ENCODE measurements at places on chromosomes 11 and 22.

DNA sequence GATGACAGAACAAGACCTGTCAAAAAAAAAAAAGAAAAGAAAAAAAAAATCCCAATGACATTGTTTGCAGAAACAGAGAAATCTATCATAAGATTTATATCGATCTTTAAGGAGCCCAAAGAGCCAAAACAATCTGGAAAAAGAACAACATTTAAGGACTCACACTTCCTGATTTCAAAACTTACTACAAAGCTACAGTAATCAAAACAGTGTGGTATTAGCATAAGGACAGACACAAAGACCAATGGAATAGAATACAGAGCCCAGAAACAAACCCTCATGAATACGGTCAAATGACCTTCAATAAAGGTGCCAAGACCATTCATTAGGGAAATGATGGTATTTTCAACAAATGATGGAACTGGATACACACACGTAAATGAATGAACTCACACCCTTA, 12.2 kb downstream of the ARVCF start:
- no peak for DNase-seq

DNA sequence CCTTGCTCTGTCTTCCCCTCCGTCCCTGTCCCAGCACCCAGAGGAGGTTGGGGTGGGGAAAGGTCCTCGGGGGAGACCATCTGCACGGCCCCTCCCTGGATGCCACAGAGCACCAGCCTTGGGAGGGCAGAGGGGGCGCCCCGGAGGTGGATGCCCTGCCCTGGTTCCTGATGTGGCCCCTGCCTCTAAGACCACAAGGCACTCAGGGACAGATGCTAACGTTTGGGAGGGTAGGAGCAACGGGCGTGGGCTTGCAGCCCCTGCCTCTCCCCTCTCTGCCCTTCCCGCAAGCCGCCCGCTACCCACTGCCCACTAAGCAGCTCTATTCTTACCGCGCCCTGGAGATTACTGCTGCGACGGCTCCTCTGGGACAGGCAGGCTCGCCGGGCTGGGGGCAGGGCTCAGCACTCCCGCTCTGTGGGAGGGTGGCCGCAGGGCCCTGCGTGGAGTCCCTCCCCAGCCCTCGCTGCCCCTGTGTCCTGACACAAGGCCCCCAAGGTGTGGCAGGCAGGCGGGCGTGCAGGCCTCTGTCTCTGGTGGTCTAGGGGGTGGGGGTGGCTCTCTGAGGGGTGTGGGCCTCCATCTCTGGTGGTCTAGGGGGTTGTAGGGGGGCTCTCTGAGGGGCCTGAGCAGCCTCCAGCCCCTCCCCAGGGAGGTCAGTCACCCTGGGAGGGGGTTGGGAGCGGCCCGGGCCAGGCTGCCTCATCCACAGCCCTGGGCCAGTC, 14.9 kb downstream of the BRSK2 start:
- DNase-seq, result no peak

GRCh38 chr11:31236143-31236542, 133.4 kb downstream of the DCDC1 start:
- DNase-seq, result peak; percentile 8

DNA sequence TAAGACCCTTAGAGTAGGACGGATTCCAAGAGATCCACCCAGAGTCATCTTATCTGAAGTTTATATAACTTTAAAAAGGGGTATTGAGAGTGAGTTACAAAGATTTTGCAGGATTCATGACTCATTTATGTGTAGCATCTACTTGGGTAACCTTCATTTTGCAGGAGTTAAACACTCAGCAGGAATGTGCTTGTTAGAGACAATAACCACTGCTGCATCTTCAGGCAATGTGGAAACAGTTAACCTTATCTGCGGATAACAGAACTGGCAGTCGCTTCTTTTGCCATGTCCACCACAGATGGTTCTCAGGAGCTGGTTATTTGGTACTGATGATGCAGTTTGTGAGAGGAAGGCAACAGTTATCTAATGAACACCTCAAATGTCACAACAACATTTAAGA, 417.9 kb upstream of the DDI1 start:
- no peak for DNase-seq

DNA sequence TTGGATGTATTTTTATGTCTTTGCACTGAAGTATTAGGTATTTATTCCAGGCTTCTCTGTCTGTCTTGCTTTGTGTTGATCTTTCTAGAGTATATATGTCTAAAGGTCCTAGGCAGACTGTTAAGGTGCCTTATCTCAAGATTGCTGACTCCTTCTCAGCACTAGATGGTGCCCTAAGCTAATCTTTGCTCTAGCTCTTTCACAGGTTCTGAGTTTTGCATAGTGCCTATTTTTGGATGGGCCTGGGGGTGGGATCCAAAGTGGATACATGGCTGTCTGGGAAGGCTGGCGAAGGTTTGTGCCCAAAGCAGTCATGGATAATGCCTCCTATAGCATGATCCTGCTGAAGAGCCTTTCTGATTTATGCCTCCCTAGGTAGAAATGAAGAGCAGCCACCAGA, 154.9 kb downstream of the TRPC6 start:
- peak; percentile 29 for DNase-seq

DNA sequence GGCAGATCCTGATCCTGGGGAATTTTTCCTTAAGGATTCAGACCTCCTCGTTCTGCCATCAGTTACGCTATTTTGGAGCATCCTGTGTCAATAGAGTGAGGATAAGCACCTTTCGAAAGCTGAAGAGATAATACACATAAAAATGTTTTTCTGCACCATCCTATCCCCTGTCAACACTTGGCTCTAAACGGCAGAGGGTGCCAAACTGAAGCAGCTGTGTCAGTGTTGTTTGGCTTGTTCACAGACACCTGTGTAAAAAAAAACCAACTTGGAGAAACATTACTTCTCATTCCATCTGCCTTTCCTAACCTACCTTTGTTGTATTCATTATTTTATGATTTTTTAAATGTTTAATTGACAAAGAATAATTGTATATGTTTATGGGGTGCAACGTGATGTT, 417.0 kb upstream of the DDI1 start:
- no peak for DNase-seq

DNA sequence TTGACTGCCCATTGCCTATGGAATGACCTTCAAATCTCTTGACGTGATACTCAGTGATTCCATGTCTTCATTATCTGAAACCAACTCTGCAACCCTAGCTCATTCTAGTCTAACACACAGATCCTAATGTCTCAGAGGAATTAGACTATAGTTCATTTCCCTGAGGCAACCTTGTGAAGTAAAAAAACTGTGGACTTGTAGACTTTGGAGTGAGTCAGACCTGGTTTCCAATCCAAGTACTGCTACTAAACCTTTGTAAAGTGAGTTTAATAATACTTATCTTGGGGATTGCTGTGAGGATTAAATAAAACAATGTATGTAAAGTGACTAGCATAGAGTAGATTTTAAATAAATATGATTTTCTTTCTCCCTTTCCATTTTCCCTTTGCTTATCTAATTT, 226.1 kb downstream of the BLID start:
- DNase-seq, result no peak

- no peak for DNase-seq
These were observed 24.4 kb upstream of the SMIM35 start for GRCh38 chr11:118111019-118111743.

- DNase-seq, result no peak
These were observed 67.2 kb downstream of the CECR2 start for GRCh38 chr22:17436382-17436980.

GRCh38 chr11:128581561-128582272, 5.6 kb downstream of the ETS1 start:
- DNase-seq, result no peak

GRCh38 chr11:65440831-65441499, 18.4 kb downstream of the NEAT1 start:
- no peak for DNase-seq

- DNase-seq, result no peak
These were observed 377.7 kb downstream of the BRD1 start for GRCh38 chr22:49449811-49450446.

- DNase-seq, result no peak
These were observed 23.3 kb downstream of the SAMM50 start for GRCh38 chr22:43978558-43978957.
